Psoas muscle (tissue), 8 donors: ENCODE measurements at places on chromosomes 4 and X. TPM values are rescaled to one million over a fixed set of nuclear protein-coding genes. Genes with fewer than 3 reads are reported as not detected.

- no peak for DNase-seq
Observed at GRCh38 chrX:25344161-25344936, 328.6 kb upstream of the ARX start.

DNA sequence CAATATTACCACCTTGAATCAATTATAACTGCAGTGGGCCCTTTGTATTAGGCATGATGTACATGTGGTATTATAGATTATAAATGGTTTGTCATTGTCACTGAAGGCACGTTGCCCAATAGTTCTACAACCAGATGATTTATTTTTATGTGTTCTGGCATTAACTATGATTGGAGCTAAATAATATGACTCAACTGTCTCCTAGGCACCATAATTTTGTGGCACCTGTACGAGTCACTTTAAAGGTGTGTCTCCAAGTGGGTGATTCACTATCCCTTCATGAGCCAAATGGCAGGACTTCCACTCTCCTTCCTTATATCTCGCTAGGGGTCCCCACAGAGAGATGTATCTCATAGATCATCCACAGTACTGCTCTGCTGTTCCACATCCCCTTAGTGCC lies 6.1 kb upstream of the SMPX start:
- no peak for DNase-seq

DNA sequence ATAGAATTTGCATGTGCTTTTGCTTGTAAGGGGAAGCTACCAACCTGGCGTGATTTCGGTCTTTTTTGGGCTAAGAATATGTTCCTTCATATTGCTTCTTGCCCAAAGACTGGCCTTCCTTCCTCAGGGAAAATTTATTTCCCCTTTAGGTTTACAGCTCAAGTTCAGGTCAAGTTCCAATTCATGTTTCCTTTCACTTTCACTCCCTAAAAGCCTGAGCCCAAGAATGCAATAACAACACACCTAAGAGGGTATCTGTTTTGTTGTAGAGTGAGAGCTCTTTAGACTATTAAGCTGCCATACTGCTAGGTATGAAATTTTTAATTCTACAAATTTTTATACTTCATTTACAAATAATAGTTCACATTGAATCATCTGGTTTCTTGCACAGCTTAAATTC lies 299.6 kb downstream of the TLL1 start:
- no peak for DNase-seq

GRCh38 chr4:169803413-169803812 lies 45.7 kb upstream of the HPF1 start:
- no peak for DNase-seq

DNA sequence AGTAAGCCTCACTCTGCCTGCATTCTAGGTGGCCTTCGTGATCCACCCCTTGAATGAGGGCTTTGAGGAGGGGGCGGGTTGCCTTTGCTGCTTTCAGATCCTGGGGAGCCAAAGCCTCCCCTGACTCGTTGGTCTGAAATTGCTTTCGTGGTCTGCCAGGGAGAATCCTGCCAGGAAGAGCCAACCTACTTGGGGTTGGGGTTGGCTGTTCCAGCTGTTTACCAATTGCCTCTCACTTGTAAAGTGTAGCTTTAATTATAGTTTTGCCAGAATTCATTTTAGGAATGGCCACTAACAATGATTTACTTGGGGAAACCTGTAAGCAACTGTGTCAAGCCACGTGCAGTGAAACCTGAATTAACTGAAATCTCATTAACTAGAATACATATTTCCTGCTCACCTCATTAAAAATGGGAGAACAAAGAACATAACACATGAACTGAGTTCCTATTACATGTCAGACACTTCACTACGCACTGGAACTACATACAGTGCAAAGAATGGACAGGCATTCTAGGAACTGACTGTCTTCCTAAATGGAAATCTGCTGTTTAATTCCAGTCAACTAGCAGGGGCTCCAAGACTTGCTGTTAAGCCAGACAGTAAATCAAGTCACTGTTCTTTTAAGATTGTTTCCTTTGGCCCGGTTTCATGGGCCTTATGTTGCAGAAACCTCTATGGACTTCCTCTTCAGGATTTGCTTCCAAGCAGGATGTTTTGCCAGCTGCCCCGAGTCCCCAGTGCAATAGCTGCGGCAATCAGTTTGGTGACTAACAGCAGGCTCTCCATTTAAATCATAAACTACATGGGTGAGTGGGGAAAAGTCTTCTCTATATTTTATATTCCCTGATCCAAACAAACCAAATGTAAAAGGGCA lies 16.4 kb upstream of the NKRF start:
- DNase-seq, result no peak

DNA sequence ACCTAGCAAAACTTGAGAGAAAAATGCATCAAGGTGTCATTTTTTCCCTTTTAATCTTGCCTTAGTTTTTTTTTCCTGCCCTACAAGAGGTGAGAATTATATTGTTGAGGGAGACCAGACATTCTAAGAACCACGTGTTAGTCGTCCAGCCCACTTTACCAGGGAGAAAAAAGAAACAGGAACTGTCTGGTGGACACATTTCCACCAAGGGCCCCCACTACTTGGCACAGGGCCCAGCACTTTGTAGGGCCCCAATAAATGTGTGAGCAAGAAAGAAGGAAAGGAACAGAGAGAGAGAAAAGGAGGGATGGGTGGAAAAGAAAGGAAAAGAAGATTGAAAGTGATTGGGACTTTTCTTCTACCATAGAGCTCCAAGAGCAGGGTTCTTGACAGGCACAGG lies 3.9 kb upstream of the EGFL6 start:
- DNase-seq, result no peak

DNA sequence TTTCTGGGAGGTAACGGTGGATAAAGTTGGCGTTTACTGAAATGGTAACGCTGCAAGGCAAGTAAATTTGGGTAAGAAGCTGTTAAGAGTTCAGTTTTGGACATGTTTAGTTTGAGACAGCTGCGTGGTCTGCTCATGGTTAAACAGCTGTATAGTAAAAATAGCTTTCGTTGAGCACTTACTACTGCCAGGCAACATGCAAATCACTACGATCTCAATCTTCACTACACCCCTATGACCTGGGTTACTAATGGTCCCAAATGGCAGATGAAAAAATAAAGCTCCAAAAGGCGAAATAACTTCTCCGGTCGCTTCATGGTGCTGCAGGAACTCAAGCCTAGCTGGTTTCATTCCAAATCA lies 22.2 kb downstream of the FABP2 start:
- no peak for DNase-seq

GRCh38 chrX:108642273-108642628 lies 94.1 kb downstream of the IRS4 start:
- no peak for DNase-seq

- DNase-seq, result no peak
Observed at GRCh38 chr4:159504684-159505083, 401.8 kb downstream of the RAPGEF2 start.

The EBP gene
- 9.7 TPM for polyA plus RNA-seq

The MAGEB4 gene
- not detected for polyA plus RNA-seq

The PABPC1L2B gene
- polyA plus RNA-seq, result not detected

The CXCL8 gene
- 0.21 TPM for polyA plus RNA-seq

The FABP2 gene
- 0.26 TPM for polyA plus RNA-seq

The TMSB15C gene
- 0.35 TPM for polyA plus RNA-seq

The RBM46 gene
- polyA plus RNA-seq, result not detected

The ZNF280C gene
- polyA plus RNA-seq, result 1.2 TPM

The KIAA0232 gene
- polyA plus RNA-seq, result 20.8 TPM

The FGF13 gene
- 15.6 TPM for polyA plus RNA-seq
